Muscle of leg (tissue), 16 donors: ENCODE measurements at places on chromosomes 3 and 15. TPM values are rescaled to one million over a fixed set of nuclear protein-coding genes. Genes with fewer than 3 reads are reported as not detected.

The THSD4 gene
- 30.7 TPM for total RNA-seq

The CCDC13 gene
- 0.35 TPM for total RNA-seq

The TM4SF1 gene
- 43.4 TPM for total RNA-seq

The MITF gene
- total RNA-seq = 9.6 TPM

The UBR1 gene
- 27.4 TPM for total RNA-seq

The LRTM1 gene
- 99.9 TPM for total RNA-seq

The IGSF11 gene
- 1.8 TPM for total RNA-seq

The ANKUB1 gene
- total RNA-seq = not detected

The XYLB gene
- 3.3 TPM for total RNA-seq

The LCTL gene
- total RNA-seq = not detected

The RASGRP1 gene
- 0.35 TPM for total RNA-seq

The TUSC7 gene
- not detected for total RNA-seq

The ACTRT3 gene
- total RNA-seq = 3.4 TPM

The HES1 gene
- 29.4 TPM for total RNA-seq

The MFN1 gene
- 49.9 TPM for total RNA-seq

The NR2E3 gene
- total RNA-seq = 3.4 TPM

The ABHD2 gene
- total RNA-seq = 15.2 TPM

The B3GALNT1 gene
- total RNA-seq = 20.4 TPM

The ARID3B gene
- 2.5 TPM for total RNA-seq

The KCNMB2 gene
- total RNA-seq = 11.7 TPM

The IL17RD gene
- 20.7 TPM for total RNA-seq

The ADCY5 gene
- total RNA-seq = 1.8 TPM

The TRIM42 gene
- total RNA-seq = not detected

The ZNF592 gene
- 9.0 TPM for total RNA-seq

The WDR76 gene
- total RNA-seq = 9.1 TPM

The CPNE9 gene
- 0.09 TPM for total RNA-seq

The SEMA5B gene
- 17.7 TPM for total RNA-seq

The CNTN6 gene
- total RNA-seq = 3.3 TPM

The SPTBN5 gene
- total RNA-seq = 6.3 TPM

The RASA2 gene
- 10.6 TPM for total RNA-seq

The CASR gene
- total RNA-seq = not detected

The ZFAND6 gene
- 98.4 TPM for total RNA-seq

The RAB27A gene
- total RNA-seq = 5.1 TPM

The FOXB1 gene
- not detected for total RNA-seq

The LYZL4 gene
- not detected for total RNA-seq
